ENCODE measurements at places on chromosomes 16 and 17.

- no peak for DNase-seq
Measured at GRCh38 chr16:77298418-77299360, 99.5 kb downstream of the SYCE1L start.

DNA sequence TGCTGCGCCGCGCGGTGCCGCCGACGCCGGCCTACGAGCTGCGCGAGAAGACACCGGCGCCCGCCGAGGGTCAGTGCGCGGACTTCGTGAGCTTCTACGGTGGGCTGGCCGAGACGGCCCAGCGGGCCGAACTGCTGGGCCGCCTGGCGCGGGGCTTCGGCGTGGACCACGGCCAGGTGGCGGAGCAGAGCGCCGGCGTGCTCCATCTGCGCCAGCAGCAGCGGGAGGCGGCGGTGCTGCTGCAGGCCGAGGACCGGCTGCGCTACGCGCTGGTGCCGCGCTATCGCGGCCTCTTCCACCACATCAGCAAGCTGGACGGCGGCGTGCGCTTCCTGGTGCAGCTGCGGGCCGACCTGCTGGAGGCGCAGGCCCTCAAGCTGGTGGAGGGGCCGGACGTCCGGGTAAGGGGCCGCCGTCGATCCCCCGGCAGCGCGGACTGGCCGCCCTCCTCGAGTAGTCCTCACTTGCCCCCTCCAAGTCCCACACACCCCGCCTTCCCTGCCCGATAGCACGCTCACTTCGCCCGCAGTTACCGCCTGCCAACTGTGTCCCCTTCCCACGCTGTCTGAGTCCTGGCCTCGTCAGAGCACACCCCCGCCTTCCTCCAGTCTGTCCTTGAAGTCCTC, 470 bp downstream of the MLYCD start:
- DNase-seq, result no peak

DNA sequence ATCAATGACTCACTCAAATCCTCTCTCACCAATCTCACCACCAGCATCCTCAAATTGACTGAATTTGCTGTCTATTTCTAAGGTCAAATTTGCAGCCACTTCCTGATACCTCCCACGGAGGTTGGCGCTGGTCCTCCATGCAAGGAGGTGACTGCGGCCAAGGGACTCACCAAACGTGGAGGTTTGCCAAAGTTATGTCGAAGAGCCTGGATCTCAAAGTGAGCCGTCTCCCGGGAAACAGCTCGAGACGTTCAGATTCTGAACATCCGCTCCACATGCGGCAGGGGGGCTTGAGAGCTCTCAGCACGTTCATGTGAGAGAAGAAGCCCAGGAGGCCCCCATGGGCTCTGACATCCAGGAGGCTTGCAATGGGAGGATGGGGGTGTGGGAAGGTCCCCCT, 22.6 kb downstream of the LGALS3BP start:
- no peak for DNase-seq

- no peak for DNase-seq
Measured at GRCh38 chr17:58336456-58337209, 8.0 kb upstream of the TSPOAP1 start.

DNA sequence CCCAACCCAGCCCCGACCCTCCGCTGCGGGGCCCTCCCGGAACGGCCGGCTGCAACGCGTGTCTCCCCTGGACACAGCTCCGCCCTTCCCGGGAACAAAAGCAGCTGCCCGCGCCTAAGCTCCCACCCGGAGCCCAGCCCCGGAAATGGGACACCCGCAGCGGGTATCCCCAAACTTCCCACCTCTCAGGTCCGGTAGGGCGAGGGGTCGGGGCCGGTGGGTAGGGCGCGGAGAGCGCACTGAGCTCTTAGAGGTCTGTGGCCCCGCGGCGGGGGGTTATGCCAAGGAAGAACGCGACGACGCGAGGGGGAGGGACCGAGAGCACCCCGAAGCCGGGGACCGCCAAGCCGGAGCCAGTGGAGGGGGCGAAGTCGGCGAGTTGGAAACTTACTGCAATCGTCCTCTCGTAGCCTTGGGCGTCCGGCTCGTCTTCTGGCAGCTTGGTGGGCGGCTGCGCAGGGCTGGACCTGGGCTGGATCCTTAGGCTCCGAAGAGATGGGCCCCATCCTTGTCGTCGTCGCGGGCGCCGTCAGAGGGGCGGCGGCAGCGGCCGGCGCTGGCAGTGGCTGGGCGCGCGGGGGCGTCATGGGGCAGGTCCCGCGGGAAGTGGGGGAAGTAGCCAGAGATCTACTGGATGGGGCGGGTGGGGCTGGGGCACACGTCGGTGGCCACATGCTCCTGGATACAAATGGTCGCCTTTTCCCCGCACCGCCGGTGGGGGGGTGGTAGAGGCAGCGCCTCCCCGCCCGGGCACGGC, 6.9 kb downstream of the USP6 start:
- no peak for DNase-seq

GRCh38 chr16:85715169-85716021, 26.6 kb upstream of the GINS2 start:
- DNase-seq, result no peak

GRCh38 chr17:81426393-81427172, 31.3 kb downstream of the BAHCC1 start:
- no peak for DNase-seq

DNA sequence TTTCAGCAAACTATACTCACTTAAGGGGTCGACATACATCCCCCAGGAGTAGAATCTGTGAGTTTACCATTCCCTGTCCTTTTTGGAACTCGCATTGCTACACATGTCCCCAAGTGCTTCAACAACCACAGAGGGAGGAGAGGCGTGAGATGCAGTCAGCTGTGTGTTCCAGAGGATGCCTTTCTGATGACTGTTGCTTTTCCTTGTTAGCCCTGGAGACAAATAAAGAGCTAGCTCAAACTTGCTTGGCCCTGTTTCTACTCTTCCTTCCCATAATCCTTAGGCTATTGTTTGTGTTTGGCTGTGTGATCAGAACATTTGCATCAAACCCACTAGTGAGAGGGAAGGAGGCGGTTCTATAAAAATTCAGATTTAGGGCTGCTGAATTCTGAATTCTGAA, 264.0 kb downstream of the ENGASE start:
- DNase-seq, result no peak

GRCh38 chr17:43956222-43956621, 2.5 kb upstream of the PYY start:
- no peak for DNase-seq

GRCh38 chr17:81223762-81224130, 981 bp upstream of the CEP131 start:
- DNase-seq, result no peak
